Natural killer cell treated with Interleukin-12 subunit alpha and Interleukin-12 subunit beta and Interleukin-15 and Interleukin-18, amount 100 ng/mL, for 72 hours (primary cell): ENCODE measurements at places on chromosomes 6 and 20. TPM values are rescaled to one million over a fixed set of nuclear protein-coding genes. Genes with fewer than 3 reads are reported as not detected.

The SMOC2 gene
- total RNA-seq = not detected

The SIGLEC1 gene
- not detected for total RNA-seq

The SLC17A9 gene
- 100 TPM for total RNA-seq

The RHAG gene
- not detected for total RNA-seq

The ADAM33 gene
- total RNA-seq = not detected

The WFDC2 gene
- not detected for total RNA-seq

The OXT gene
- not detected for total RNA-seq

The HCRTR2 gene
- not detected for total RNA-seq

The PNLDC1 gene
- 1.1 TPM for total RNA-seq

The PLN gene
- not detected for total RNA-seq

The NRN1 gene
- total RNA-seq = 0.95 TPM

The UBE2C gene
- total RNA-seq = 139 TPM

The PRRT1 gene
- 0.33 TPM for total RNA-seq

The GNL1 gene
- 70.5 TPM for total RNA-seq

The PPP2R5D gene
- 47.8 TPM for total RNA-seq

The HLA-DOA gene
- 0.86 TPM for total RNA-seq

The CYP39A1 gene
- total RNA-seq = not detected

The TSHZ2 gene
- total RNA-seq = 1.1 TPM

The PTPRT gene
- not detected for total RNA-seq

The NKX2-2 gene
- not detected for total RNA-seq

The TXLNB gene
- not detected for total RNA-seq

The SPATA25 gene
- total RNA-seq = not detected

The MLIP gene
- not detected for total RNA-seq

The GUCA1A gene
- total RNA-seq = not detected
